Epithelial cell of umbilical artery (primary cell): ENCODE measurements at places on chromosomes 7 and 10. TPM values are rescaled to one million over a fixed set of nuclear protein-coding genes. Genes with fewer than 3 reads are reported as not detected.

The MYO3A gene
- total RNA-seq, result not detected in 2 replicates

The SHTN1 gene
- 3.5 and 4.2 TPM in 2 replicates for total RNA-seq

The ADAM12 gene
- total RNA-seq, result 0.91 and 0.97 TPM in 2 replicates

The LLCFC1 gene
- not detected in 2 replicates for total RNA-seq

The LRMDA gene
- total RNA-seq, result 0.46 and 3.9 TPM in 2 replicates

The GATA3 gene
- total RNA-seq, result 1.6 and 3.0 TPM in 2 replicates

The AMPH gene
- 3.9 and 4.3 TPM in 2 replicates for total RNA-seq

The PIP gene
- total RNA-seq, result not detected in 2 replicates

The LRIT1 gene
- total RNA-seq, result not detected in 2 replicates
